Stimulated activated CD8-positive, alpha-beta memory T cell treated with anti-CD3 and anti-CD28 coated beads, Interleukin-15, amount 100 ng/mL, for 1 hour (primary cell): ENCODE measurements at places on chromosomes 5 and 9.

DNA sequence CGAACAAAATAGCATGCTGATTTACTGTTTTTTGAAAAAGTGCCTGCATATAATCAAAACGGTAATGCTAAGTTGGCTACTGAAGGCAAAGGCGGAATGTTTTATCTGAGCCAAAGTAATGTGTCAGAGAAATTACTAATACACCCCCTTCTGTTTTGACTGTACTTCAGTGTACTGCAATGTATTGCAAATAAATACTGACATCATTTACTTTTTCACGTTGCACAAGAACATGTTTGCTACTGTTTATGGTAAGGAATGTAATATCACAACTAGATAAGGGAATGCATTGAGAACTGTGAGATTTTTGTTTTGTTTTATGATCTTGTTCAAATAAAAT lies 813 bp upstream of the AGTPBP1 start:
- DNase-seq = no peak

GRCh38 chr5:5179597-5179996 lies 39.5 kb downstream of the ADAMTS16 start:
- no peak for DNase-seq

DNA sequence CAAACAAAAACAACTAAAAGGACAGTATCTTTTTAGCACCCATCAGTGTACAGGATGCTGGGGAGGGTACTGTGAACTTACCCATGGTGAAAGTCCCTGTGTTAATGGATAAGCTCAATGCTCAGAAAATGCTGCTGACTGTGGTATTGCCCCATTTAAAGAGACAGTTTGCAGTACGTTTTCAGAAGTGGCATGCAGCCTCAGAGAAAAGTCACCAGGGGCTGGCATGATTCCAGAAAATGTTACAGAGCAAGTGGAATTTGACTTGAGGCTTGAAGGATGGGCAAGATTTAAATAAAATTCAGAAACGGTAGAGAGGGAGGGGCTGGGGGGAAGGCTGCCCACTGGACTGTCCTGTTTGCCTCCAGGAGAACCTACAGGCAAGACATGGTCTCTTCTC lies 7.2 kb downstream of the S1PR3 start:
- no peak for DNase-seq

DNA sequence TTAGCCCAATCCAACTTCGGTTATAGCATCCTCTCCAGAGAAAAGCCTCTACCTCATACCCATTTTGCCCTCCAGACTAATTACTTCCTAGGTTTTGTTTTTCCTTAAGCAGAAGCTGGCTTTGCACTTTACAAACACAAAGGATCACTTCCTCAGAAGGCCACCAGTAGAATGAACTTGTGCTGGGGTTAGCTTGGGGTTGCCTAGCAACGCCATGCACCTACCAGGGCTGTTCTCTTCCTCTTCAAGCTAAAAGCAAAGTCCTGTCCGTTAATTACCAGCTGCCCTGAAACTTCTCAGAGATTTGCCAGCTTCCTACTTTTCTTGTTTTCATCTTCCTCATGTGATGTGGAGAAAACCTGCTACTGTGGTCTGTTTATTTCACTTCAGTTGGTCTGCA lies 132.0 kb upstream of the WWC1 start:
- no peak for DNase-seq

- DNase-seq = no peak
Observed at GRCh38 chr5:3671337-3671736, 75.7 kb downstream of the IRX1 start.

- DNase-seq = no peak
Observed at GRCh38 chr5:176501333-176501732, 35.9 kb downstream of the RNF44 start.

DNA sequence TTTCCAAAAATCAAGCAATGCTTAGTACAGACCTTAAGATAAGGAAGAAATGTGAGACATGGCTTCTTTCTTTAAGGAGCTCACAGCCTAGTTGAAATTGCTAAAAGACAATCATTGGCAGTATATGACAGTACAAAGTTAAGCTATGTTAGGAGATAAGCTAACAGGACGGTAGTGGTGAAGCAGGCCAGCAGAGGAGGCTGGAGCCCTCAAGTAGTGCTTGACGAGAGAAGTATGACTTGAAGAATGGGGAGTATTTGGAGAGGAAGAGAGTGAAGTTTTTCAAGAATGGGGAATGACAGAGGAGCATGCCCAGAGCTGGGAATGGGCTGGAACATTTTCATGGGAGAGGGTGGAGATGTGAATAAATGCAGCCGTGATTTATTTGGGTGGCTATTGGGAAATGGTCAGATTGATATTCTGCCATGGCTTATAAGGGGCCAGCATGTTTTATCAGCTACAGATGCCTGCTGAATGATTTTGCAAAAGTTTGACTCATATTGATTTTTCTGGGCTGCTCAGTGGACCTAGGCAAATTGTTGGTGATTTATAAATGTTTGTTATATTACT lies 43.7 kb downstream of the LURAP1L start:
- no peak for DNase-seq

DNA sequence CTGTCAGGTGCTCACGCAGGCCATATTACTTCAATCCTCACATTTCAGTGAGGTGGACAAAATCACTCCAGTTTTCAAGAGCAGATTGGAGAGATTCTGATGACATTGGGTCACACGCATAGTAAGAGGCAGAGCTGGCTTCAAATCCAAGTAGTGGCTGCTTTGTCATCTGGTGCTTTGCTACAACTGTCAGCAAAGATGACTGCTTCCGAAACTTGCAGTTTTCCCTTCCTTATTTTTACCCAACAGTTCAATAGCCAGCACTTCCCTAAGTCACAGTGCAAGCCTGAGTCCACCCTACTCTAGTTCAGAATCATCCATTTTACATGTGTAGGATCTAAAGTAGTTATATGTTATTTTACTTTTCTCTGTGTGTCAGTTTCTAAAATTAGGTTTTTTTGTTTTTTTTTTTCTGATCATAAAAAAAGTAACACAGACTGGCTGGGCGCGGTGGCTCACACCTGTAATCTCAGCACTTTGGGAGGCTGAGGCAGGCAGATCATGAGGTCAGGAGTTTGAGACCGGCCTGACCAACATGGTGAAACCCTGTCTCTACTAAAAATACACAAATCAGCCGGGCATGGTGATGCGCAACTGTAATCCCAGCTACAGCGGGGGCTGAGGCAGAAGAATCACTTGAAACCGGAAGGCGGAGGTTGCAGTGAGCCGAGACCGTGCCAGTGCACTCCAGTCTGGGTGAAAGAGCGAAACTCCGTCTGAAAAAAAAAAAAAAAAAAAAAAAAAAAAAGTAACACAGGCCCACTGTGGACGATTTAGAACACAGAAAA lies 49.6 kb downstream of the ANKDD1B start:
- no peak for DNase-seq

GRCh38 chr5:111447099-111447498 lies 65.2 kb downstream of the STARD4 start:
- no peak for DNase-seq

DNA sequence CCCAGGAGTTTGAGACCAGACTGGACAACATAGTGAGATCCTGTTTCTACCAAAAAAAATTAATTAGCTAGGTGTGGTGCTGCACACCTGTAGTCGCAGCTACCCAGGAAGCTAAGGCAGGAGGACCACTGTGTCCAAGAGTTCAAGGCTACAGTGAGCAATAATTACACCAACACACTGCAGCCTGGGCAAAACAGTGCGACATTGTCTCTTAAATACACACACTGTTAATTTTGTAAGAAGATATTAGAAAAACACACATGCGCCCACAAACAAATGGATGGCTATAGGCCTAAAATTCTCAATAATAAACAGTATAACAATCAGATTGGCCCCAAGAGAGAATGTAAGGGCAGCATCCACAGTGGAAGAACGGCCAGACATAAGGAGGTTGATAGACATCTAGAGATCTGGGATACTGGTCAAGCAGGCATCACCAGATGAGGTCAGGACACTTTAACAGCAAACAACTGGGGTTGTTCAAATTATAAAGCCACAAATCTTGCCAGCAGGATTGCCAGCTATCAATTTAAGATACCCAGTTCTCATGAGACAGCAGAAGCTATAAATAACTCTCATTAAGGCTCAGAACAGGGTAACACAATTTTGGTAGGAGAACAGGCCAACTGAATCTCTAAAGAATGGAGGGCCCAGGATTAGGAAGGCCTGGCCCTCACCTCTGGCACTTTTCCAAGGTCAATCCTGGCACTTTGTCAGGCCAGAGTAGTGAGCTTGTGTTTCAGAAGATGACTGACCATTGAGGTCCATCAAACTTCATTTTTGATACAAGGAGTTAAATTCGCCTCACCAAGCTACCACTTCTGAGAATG lies 29.5 kb downstream of the GOLPH3 start:
- DNase-seq = no peak

DNA sequence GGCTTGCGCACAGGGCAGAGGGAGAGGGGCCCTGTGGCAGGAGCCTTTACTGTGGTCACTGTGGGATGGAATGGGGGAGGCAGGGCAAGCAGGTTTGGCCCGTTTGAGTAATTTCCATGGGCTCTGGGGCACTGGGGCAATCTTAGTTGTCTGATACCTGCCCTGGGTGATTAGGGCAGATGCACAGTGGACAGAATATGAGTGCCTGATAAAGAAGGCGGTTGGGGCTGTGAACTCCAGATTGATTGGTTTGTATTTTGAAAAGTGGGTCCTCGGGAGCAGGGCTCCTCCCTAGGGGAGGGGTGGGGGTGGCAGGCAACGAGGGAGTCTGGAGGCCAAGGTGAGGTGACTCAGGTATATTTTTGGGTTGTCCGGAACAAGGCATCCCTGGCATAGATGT lies 247.5 kb downstream of the NSG2 start:
- no peak for DNase-seq

GRCh38 chr5:1751864-1752822 lies 47.5 kb downstream of the MRPL36 start:
- DNase-seq = no peak
